Astrocyte of the cerebellum (primary cell): ENCODE measurements at places on chromosomes 1 and 21.

DNA sequence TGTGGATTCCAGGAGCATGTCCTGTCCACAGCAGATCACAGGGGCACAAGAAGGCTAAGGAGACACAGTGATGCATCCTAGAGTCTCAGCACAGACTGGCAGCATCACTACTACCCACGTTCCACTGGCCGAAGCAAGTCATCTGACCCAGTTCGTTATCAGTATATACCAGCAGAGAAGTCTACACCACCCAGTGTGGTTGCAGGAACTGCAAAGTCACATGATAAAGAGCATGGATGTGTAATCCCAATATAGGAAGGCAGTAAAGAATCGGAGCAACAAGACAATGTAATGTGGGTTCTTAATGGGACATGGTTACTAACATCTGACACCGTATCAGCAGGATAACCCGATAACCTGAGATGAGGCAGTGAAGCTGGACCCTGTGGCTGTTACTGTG lies 246.6 kb downstream of the RRAGC start:
- DNase-seq, result no peak

DNA sequence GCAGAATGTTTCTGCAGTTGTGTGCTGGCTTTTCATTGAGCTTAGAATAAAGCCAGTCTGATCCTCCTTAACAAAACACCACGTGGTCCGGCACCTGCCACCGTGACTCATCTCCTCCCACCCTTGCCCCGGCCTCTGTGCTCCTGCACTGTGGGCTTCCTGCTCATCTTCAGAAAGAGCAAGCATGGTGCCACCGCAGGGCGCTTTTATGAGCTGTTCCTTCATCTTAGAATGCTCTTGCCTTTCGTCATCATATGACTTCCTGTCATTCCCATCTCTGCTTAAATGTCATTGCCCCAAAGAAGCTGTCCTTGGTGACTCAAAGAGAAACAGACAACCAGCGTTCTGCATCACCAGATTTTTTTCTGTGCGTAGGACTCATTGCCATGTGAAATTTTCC lies 117.8 kb downstream of the HHAT start:
- DNase-seq, result no peak

DNA sequence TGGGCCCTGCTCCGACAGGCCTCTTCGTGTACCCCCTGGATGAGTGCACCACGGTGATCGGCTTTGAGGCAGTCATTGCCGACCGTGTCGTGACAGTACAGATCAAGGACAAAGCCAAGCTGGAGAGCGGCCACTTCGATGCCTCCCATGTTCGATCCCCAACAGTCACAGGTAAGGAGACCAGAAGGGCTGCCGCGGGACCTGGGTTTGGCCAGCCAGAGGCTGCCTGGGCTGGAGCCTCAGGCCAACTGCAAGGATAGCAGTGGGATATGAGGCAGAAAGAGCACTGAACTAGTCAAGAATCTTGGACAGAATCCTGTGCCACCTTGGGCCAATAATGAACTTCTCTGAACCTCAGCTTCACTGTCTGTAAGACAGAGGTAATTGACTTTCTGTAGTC lies 22.1 kb downstream of the VWA5B1 start:
- no peak for DNase-seq

- no peak for DNase-seq
Measured at GRCh38 chr1:62274496-62275485, 44.4 kb downstream of the KANK4 start.

- DNase-seq, result peak; percentile 38
Measured at GRCh38 chr1:116020668-116021272, 44.5 kb downstream of the SLC22A15 start.

GRCh38 chr1:156700736-156701531 lies 4.4 kb downstream of the CRABP2 start:
- DNase-seq, result no peak

DNA sequence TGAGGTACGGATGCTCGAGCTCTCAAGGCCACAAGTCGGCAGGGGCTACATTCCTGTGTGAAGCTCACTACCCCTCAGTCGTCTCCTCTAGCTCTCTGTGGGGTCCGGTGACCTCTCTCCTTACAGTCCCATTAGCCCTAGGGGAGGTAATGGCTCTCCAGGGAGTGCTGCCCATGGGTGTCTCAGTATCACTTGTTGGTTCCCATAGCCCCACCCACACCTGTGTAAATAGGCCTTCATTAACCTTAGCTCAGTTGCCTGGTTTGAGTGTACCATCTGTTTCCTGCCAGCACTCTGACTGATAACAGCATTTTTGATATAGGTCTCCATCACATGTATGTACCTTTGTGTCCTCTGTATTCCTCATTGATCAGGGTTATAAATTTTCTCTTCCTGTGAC lies 133.2 kb upstream of the KCNJ15 start:
- DNase-seq, result no peak

DNA sequence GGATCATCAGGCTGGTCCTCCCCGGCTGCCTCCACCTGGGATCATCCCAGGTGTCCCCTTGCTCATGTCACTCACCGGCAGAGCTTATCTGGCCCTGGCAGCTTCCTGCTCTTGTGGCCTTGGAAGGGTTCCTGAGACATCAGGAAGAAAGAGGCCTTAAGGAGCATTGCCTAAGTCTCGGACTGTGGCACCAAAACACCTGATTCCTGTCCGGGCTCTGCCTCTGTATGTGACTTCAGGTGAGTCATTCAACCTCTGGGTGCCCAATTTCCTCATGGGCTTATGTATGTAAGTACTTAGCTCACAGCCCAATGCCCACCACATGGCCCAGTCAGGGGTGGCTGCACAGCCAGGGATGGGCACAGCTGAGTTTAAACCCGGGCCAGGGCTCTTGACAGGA lies 255.9 kb upstream of the VAMP3 start:
- no peak for DNase-seq

GRCh38 chr1:109197158-109198042 lies 16.3 kb upstream of the SARS1 start:
- DNase-seq, result peak; percentile 75

DNA sequence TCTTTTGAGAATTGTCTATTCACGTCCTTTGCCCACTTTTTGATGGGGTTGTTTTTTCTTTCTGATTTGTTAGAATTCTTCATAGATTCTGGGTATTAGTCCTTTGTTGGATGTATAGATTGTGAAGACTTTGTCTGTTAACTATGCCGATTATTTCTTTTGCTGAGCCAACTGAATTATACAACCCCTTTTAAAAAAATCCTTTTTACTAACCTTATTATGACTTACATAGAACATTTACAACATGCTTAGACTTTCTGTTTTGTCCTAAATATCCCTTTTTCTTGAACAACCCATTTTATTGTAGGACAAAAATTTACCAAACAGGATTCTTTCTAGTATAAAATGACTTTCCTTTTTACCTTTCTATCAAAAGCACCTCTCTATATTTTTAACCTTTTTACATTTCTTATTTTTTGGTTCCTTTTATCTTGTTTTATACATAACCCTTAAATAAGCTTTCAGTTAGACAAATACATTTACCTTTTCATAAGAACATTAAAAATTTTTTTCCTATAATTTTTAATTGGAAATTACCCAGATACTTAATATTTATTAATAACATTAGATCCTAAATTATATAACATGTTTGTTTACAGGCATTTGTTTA lies 70.4 kb upstream of the TTLL7 start:
- no peak for DNase-seq

DNA sequence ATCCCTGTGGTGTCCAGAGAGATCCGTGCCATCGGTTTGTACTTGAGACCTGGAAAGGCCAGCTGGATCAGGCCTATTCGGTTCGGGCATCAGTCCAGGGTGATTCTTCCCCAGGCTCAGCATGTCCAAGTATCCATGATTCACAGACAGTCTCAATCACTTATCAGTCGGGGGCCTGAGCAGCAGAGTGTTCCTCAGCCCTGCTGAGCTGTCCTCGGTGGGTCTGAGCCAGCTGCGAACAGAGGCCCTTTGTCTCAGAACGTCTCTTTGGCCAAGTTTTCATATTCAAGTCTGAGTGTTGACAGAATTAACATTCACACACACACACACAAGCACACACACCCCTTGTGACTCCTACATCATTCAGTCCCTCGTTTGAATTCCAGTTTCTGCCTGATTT lies 33.4 kb upstream of the OSBPL9 start:
- DNase-seq, result peak; percentile 79

- DNase-seq, result no peak
Measured at GRCh38 chr1:57309630-57310029, 114.2 kb downstream of the DAB1 start.

- DNase-seq, result no peak
Measured at GRCh38 chr21:36127250-36127904, 7.5 kb upstream of the CBR3 start.

DNA sequence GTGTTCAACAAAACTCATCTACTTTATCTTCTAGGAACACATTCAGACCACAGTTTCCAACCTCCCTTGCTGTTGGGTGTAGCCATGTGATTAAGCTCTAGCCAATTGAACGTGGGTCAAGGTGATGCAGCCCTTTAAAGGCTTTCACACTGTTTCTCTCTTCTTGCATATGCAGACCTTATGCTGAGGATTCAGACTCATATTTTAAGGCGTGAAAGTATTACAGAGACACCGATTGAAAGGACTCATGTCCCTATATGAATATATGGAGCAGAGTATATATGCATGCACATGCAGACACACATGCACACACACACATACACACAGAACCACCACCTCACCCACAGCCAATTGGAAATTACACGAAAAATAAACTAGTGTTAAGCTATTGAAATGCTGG lies 214.3 kb upstream of the NR5A2 start:
- no peak for DNase-seq

- no peak for DNase-seq
Measured at GRCh38 chr21:34276711-34277425, 86.9 kb upstream of the KCNE2 start.

DNA sequence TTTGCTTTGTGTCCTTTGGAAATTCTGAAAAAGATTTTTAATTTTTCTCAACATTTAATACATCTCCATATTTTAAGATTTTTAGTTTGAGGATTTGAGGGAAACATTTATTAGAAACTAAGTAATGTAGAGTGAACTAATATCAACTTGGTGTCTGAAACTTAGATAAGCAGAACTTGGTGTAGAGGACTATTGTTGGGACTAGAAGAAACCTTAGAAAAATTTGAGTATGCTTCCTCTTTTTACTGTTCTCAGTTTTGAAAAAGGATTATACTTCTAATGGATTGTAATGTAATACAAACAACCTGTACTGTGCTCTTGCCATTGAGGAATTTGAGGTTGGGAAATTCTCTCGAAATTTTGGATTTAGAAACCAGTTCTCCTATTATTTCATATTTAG lies 2.4 kb downstream of the FNBP1L start:
- no peak for DNase-seq
